ENCODE measurements at places on chromosomes 3 and 15.

- no peaks in the 10 kb centered on the region for H3K4me1 ChIP-seq
- no peak overlapping the region for H3K27ac ChIP-seq
- no peak for DNase-seq
- no peak overlapping the region for H3K4me3 ChIP-seq
Measured at GRCh38 chr3:143795874-143796273, 52.4 kb downstream of the SLC9A9 start.

GRCh38 chr3:193313061-193313958 lies 65.2 kb downstream of the ATP13A5 start:
- H3K4me1 ChIP-seq = no peaks in the 10 kb centered on the region
- no peak overlapping the region for H3K27ac ChIP-seq
- no peak for DNase-seq
- H3K4me3 ChIP-seq = no peak overlapping the region
- no peaks in the 10 kb centered on the region for H3K27me3 ChIP-seq

DNA sequence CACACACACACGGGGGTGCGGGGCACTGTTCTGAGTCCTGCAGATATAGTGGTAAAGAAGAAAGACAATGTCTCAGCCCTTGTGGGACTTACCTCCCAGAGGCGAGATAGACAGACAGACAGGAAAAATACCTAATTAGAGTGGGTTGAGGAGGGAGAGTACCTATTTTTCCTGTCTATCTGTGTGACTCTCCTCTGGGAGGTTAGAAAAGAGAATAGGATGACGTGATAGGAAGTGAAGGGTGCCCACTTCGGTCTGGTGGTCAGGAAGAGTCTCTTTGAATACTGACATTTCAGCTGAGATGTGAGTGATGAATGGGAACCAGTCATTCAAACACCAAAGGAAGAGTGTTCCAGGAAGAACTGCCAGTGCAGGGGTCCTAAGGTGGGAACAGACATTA lies 4.1 kb upstream of the APOD start:
- H3K36me3 ChIP-seq = no peaks in the 10 kb centered on the region
- H3K4me1 ChIP-seq = no peaks in the 10 kb centered on the region
- no peak for DNase-seq
- H3K27me3 ChIP-seq = no peaks in the 10 kb centered on the region
- no peak overlapping the region for H3K4me3 ChIP-seq

DNA sequence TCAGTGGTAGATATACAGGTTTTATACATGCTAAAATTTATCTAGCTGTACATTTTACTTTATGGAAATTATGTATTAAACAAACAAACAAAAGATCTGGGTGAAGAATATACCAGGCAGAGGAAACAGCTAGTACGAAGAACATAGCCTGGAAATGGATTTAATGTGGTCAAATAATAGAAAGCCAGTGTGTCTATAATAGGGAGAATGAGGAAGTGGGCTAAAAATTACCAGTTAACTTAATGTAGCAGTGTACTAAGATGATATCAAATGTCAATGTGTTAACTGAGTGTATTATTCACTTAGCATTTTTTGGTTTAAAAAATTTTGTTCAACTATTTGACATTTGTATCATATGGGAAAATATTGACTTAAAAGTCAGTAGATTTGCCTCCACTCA lies 22.8 kb upstream of the SLC15A2 start:
- H3K36me3 ChIP-seq = no peaks in the 10 kb centered on the region
- H3K4me3 ChIP-seq = no peak overlapping the region
- H3K27ac ChIP-seq = no peak overlapping the region
- DNase-seq = no peak
- no peaks in the 10 kb centered on the region for H3K27me3 ChIP-seq
- H3K4me1 ChIP-seq = no peaks in the 10 kb centered on the region

DNA sequence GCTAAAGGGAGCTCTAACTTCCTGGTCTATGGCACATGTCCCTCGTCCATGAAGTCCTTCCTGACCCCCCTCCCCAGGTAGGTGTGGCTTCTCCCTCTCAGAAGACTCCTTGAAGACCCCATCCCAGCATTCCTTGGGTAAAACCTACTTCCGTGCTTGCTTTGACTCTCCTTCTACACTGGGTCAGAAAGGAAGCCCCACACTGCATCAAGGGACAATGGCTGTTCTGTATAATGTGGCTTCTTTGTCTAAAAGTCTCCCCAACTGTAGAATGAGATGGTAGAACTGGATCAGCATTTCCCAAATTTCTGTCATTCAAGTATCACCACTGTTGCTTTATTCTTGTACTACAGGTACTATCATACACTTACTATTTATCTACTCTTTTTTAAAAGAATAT lies 3.9 kb upstream of the DNAJA4 start:
- no peak overlapping the region for H3K27ac ChIP-seq
- no peak overlapping the region for H3K4me3 ChIP-seq
- no peaks in the 10 kb centered on the region for H3K27me3 ChIP-seq
- DNase-seq = no peak
- H3K4me1 ChIP-seq = no peaks in the 10 kb centered on the region

GRCh38 chr3:108489776-108490175 lies 20.6 kb downstream of the MYH15 start:
- H3K27me3 ChIP-seq = no peaks in the 10 kb centered on the region
- no peak overlapping the region for H3K4me3 ChIP-seq
- no peak for DNase-seq
- H3K4me1 ChIP-seq = no peaks in the 10 kb centered on the region

- H3K27me3 ChIP-seq = no peaks in the 10 kb centered on the region
- H3K27ac ChIP-seq = no peak overlapping the region
- DNase-seq = no peak
- H3K4me3 ChIP-seq = no peak overlapping the region
- H3K4me1 ChIP-seq = no peaks in the 10 kb centered on the region
Measured at GRCh38 chr3:124221422-124221821, 229.5 kb upstream of the ROPN1 start.

DNA sequence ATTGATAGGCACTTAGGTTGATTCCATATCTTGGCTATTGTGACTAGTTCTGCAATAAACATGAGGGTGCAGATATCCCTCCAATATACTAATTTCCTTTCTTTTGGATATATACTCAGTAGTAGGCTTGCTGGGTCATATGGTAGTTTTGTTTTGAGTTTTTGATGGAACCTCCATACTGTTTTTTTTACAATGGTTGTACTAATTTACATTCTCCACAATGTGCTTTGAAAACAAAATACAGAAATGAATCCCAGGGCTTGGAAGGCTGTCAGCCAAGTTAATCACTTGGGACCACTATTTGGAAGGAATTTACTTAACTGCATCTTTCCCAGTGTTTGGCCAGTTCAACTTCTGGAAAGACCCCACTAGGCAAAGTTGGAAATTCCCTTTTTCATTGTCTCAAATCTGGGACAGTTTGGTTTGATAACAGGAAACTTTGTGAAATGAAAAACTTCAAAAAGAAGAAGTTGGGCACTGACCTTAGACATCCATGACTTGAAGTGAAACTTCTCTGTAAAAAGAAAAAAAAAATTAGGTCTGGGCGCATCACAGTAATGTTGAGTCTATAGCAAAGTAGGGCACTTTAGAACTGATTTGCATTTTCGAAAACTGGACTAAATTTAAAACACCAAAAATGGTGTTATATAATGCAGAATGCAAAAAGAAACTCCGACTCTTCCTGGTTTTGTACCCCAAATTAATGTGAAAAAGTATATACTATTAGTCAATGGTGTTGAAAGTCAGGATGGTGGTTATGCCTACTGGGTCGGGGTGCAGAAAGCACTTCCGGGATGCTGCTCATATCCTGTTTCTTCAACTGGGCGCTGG lies 6.0 kb downstream of the CTSH start:
- H3K36me3 ChIP-seq = no peaks in the 10 kb centered on the region
- peak overlapping the region; percentile 26 for H3K27ac ChIP-seq
- H3K4me3 ChIP-seq = no peak overlapping the region
- H3K4me1 ChIP-seq = no peaks in the 10 kb centered on the region
- H3K27me3 ChIP-seq = no peaks in the 10 kb centered on the region

GRCh38 chr3:37949866-37950265 lies 40.7 kb upstream of the VILL start:
- DNase-seq = no peak
- H3K4me1 ChIP-seq = no peaks in the 10 kb centered on the region
- no peak overlapping the region for H3K27ac ChIP-seq
- H3K4me3 ChIP-seq = no peak overlapping the region

GRCh38 chr15:66961407-66961884 lies 104.0 kb upstream of the SMAD3 start:
- H3K4me3 ChIP-seq = no peak overlapping the region
- H3K4me1 ChIP-seq = no peaks in the 10 kb centered on the region
- no peaks in the 10 kb centered on the region for H3K27me3 ChIP-seq
- no peak overlapping the region for H3K27ac ChIP-seq
- no peak for DNase-seq
- H3K36me3 ChIP-seq = no peaks in the 10 kb centered on the region

- no peak overlapping the region for H3K4me3 ChIP-seq
- H3K4me1 ChIP-seq = no peaks in the 10 kb centered on the region
- DNase-seq = no peak
- no peaks in the 10 kb centered on the region for H3K27me3 ChIP-seq
- no peak overlapping the region for H3K27ac ChIP-seq
Measured at GRCh38 chr3:131421957-131422498, 40.5 kb downstream of the NUDT16 start.

DNA sequence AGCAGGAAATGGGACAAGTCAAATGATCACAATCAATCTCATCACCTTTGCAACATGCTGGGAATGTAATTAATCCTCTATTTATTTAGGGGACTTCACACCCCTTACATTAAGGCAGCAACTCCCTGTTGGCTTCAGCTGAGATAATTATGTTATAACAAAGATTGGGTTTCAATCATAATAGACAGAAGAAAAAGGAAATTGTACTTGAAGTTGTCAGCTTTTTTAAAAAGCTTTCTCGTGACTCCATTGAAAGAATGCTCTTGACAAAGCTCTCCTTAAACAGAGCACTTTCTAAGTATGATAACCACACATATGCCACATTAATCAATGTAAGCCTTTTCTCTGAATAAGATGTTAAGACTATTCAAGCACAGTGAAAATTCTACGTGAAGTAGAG lies 65.7 kb downstream of the SHQ1 start:
- H3K4me3 ChIP-seq = no peak overlapping the region
- H3K27ac ChIP-seq = no peak overlapping the region
- no peaks in the 10 kb centered on the region for H3K36me3 ChIP-seq
- no peaks in the 10 kb centered on the region for H3K4me1 ChIP-seq
- H3K27me3 ChIP-seq = no peaks in the 10 kb centered on the region

GRCh38 chr3:57078635-57079473 lies 18.4 kb downstream of the SPATA12 start:
- H3K27me3 ChIP-seq = no peaks in the 10 kb centered on the region
- H3K4me1 ChIP-seq = no peaks in the 10 kb centered on the region
- H3K36me3 ChIP-seq = no peaks in the 10 kb centered on the region
- DNase-seq = peak; percentile 27
- H3K4me3 ChIP-seq = peak overlapping the region; percentile 51

GRCh38 chr15:39530480-39531342 lies 50.2 kb upstream of the THBS1 start:
- H3K36me3 ChIP-seq = no peaks in the 10 kb centered on the region
- no peak overlapping the region for H3K27ac ChIP-seq
- H3K27me3 ChIP-seq = no peaks in the 10 kb centered on the region
- DNase-seq = no peak
- H3K4me1 ChIP-seq = no peaks in the 10 kb centered on the region
- H3K4me3 ChIP-seq = no peak overlapping the region

GRCh38 chr3:119826711-119827608 lies 45.1 kb downstream of the NR1I2 start:
- H3K4me3 ChIP-seq = no peak overlapping the region
- no peaks in the 10 kb centered on the region for H3K27me3 ChIP-seq
- no peak for DNase-seq
- H3K36me3 ChIP-seq = no peaks in the 10 kb centered on the region
- no peak overlapping the region for H3K27ac ChIP-seq
- no peaks in the 10 kb centered on the region for H3K4me1 ChIP-seq

DNA sequence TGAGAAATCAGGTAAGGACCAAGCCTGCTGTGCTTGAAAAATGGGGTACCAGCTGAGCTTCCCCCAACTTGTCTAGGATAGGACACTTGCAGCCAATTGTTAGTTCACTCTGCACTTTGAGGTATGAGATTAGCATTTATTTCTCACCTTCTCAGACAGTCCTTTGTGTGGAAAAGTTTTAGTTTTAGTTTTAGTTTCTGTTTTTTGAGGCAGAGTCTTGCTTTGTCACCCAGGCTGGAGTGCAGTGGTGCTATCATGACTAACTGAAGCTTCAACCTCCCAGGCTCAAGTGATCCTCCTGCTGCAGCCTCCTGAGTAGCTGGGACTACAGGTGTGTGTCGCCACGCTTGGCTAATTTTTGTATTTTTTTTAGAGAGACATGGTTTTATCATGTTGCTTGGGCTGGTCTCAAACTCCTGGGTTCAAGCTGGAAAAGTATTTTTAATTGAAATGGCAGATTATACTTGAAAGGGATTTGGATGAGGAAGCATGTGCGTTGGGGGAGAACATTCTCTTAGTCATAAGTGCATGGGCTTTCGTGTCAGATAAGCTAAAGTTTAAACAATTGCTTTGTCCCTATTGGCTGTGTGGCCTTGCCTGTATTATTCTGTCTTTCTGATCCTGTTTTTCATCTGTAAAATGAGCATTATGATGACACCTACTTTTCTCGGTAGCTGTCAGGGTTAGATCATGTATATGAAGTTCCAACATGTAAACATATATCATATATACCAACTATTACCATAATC lies 25.2 kb upstream of the CCK start:
- no peaks in the 10 kb centered on the region for H3K4me1 ChIP-seq
- H3K27ac ChIP-seq = no peak overlapping the region

GRCh38 chr3:185926445-185926844 lies 11.4 kb downstream of the TRA2B start:
- no peak for DNase-seq
- peaks cover 23% of the 10 kb centered on the region for H3K4me1 ChIP-seq
- H3K4me3 ChIP-seq = no peak overlapping the region
- H3K36me3 ChIP-seq = no peaks in the 10 kb centered on the region
- H3K27ac ChIP-seq = no peak overlapping the region
- no peaks in the 10 kb centered on the region for H3K27me3 ChIP-seq

DNA sequence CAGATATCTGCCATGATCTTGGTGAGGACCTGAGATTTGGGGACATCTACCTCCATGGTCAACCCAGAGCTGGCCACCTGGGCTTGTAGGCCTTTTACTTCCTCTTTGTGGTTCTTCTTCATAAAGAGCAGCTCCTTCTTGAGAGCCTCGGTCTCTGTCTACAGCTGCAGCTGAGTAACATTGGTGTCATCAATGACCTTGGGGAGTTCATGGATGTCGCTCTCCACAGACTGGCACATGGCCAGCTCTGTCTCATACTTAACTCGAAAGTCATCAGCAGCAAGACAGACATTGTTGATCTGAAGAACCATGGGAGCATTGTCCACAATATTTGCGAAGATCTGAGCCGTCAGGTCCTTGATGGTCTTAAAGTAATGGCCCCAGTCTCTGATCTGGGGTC lies 15.7 kb upstream of the RASA2 start:
- H3K36me3 ChIP-seq = no peaks in the 10 kb centered on the region
- H3K27ac ChIP-seq = no peak overlapping the region
- H3K4me1 ChIP-seq = no peaks in the 10 kb centered on the region
- H3K27me3 ChIP-seq = no peaks in the 10 kb centered on the region
- DNase-seq = no peak

- H3K4me1 ChIP-seq = no peaks in the 10 kb centered on the region
- H3K4me3 ChIP-seq = no peak overlapping the region
- no peak overlapping the region for H3K27ac ChIP-seq
- H3K36me3 ChIP-seq = no peaks in the 10 kb centered on the region
Measured at GRCh38 chr3:19972054-19972453, 25.2 kb downstream of the RAB5A start.
